ENCODE measurements at places on chromosomes 16 and 17.

- peak; percentile 58 for DNase-seq
These were observed 262.3 kb downstream of the C16orf95 start for GRCh38 chr16:87054856-87055255.

GRCh38 chr16:80984124-80984892 is 22.4 kb downstream of the CMC2 start:
- DNase-seq: no peak

GRCh38 chr16:52308051-52308450 is 238.9 kb downstream of the TOX3 start:
- no peak for DNase-seq

- no peak for DNase-seq
These were observed 25.0 kb downstream of the HOXB1 start for GRCh38 chr17:48505788-48506187.

DNA sequence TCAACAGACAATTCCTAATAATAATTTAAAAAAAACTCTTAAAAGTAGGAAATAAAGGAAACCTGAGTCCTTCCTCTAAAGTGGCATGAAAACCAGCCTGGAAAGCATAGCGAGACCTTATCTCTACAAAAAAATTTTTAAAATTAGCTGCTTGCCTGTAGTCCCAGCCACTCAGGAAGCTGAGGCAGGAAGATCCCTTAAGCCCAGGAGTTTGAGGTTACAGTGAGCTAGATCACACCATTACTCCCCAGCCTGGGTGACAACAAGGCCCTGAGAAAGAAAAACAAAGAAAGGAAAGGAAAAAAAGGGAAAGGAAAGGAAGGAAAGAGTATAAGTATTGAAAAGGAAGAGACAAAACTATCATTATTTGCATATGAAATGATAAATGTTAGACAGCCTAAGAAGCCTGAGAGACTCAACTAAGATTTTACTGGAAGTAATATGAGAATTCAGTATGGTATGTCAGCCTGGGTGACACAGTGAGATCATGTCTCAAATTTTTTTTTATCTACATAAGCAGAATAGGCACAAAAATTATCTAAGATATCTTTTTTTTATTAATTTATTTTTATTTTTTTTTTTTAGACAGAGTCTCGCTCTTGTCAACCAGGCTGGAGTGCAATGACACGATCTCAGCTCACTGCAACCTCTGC is 113.0 kb downstream of the GOSR1 start:
- no peak for DNase-seq

DNA sequence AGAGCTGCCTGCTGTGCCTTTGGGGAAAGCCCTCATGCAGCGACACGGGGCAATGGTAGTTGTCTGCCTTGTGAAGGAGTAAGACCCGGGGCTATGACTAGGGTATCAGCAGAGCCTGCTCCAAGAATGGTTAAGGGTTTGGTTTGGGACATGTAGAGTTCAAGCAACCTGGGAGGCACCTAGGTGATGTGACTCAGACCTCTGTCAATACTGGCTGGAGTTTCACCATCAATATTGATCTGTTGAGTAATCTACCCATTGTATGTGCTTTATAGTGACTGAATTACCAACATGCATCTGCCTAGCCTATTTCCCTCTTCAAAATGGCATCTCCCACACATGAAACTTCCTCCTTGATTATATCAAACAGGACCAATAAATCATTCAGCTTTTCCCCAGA is 398.4 kb upstream of the HSBP1 start:
- DNase-seq: no peak

GRCh38 chr16:86199182-86199581 is 300.2 kb downstream of the IRF8 start:
- DNase-seq: no peak

DNA sequence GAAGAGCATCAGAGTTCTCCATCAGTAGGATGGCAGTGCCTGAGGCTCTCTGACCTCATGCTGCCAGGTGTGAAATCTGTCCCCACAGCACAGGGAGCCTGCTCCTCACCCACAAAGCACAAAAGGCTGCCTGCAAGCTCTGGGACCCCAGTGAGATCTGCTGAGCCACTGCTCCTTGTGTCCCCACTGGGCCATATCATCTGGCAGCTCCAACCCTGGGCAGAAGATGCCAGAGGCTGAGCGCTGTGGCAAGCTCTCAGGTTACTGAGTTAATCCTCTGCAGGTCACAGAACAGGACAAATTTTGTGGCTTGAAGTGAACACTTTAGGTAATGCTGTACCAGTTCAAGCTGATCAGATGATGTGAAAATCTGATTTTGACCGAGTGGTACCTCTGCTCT is 26.7 kb upstream of the ERN1 start:
- DNase-seq: no peak

GRCh38 chr16:1470481-1471251 is 4.2 kb downstream of the CLCN7 start:
- no peak for DNase-seq

GRCh38 chr17:8133399-8133798 is 9.5 kb upstream of the HES7 start:
- DNase-seq: no peak

DNA sequence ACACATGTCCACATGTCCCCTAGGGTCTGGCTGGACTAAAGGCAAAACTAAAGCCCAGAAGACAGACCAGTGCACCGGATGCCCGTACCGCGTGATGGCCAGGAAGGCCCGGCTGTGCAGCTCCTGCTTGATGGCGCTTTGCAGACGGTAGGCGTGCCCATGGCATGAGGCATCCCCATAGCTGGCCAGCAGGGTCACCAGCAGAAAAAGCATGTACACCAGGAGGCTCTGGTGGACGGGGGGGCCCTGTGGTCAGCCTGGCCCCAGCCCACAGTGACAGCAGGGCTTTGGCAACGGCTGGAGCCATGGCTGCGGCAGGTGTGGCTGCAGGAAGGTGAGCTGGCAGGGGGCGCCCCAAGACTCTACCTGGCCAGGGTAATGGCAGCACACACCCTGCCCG is 42.8 kb downstream of the PKD1 start:
- DNase-seq: no peak

DNA sequence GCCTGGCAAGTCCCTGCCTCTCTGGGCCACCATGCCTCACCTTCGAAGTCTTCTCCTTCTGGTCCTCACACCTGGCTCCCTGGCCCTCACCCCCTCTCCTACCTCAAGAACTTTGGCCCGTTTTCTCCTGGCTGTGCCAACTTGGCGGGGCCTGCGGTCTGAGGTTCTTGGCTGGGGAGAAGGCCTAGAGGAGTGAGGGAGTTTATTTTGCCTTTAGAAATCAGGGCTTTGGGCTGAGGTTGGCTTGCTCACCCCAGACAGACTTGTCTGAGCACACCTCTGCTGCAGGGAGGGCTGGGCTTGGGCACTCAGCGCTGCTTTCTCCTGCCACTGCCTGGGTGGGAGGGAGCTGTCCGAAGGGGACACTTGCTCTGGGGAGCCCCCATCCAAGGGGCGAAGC is 23.3 kb upstream of the TAC4 start:
- DNase-seq: no peak

Measured in lower leg skin (tissue), 4 donors.